ENCODE measurements at places on chromosomes 3 and 15.

- DNase-seq = no peak
These were observed 136.5 kb downstream of the ZNF609 start for GRCh38 chr15:64596701-64597476.

GRCh38 chr3:87006844-87007439 lies 16.0 kb upstream of the VGLL3 start:
- no peak for DNase-seq

- peak; percentile 56 for DNase-seq
These were observed 74.5 kb downstream of the TLE3 start for GRCh38 chr15:70023064-70023768.

DNA sequence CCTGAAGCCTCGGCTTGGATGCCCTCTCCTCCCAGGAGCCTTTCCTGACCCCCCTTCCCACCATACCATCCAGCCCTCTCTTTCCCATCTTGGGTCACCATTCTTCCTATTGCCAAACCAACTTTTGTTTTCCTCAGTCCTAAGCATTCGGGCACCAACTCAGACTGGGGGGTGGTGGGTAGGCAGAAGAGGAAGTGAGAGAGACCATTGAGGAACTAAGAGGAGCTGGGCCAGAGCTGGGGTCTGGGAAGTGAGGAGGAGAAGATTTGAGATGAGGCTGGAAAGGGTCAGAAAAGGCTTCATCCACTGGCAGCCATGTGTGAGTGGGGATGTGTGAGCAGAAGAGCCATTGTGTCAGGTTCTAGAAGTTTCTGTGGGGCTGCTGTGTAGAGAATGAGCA lies 37.7 kb downstream of the TKT start:
- DNase-seq = no peak

DNA sequence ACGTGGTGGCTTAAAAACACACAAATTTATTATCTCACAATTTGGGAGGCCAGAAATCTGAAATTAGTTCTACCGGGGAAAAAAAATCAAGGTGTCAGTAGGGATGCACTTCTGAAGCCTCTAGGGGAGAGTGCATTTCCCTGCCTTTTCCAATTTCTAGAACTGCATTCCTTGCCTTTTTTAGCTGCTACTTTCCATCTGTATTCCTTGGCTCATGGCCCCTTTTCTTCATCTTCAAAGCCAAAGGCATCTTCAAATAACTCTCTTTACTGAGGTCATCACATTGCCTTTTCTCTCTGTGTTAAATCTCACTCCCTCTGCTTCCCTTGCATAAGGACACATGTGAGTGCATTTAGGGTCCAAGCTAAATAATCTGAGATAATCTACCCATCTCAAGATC lies 69.5 kb upstream of the NEO1 start:
- DNase-seq = no peak

GRCh38 chr15:71709808-71710418 lies 100.4 kb upstream of the NR2E3 start:
- DNase-seq = no peak

DNA sequence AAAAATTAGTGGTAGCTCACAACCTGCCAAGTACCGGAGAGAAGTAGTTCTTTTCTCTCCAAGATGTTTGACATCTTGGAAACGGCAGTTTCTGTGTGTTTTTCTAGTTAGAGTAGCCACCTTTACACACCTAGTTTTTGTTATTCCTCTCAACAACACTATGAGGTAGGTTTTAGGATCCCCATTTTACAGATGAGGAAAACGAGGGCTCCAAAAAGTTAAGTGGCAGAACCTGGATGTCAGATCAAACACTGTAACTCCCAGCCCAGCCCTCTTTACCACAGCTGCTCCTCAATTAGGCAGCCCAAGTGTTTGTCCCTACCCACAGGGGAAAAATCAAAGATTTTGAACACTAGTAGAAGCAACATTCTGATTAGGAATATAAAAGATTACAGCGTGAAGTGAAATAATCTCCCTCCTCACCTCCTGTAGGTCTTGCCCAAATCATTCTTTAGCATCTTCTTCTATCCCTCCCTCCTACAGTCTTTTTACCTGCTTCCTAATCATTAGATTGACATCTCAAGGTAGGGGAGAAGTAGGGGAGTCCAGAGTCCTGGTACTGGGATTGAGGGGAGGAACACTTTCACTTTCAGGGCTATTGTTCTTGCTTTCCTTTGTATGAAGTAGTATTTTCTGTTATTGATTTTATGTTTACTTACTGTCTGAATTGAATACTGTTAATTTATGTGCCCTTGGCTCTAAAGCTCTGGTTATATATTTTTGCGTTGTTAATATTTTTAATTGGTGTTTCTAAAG lies 142.6 kb downstream of the CMSS1 start:
- no peak for DNase-seq

- DNase-seq = no peak
These were observed 93.9 kb downstream of the OPA1 start for GRCh38 chr3:193686665-193687483.

- no peak for DNase-seq
These were observed 140.9 kb upstream of the TP63 start for GRCh38 chr3:189490337-189490736.

GRCh38 chr3:67290438-67290837 lies 292.3 kb downstream of the KBTBD8 start:
- no peak for DNase-seq

DNA sequence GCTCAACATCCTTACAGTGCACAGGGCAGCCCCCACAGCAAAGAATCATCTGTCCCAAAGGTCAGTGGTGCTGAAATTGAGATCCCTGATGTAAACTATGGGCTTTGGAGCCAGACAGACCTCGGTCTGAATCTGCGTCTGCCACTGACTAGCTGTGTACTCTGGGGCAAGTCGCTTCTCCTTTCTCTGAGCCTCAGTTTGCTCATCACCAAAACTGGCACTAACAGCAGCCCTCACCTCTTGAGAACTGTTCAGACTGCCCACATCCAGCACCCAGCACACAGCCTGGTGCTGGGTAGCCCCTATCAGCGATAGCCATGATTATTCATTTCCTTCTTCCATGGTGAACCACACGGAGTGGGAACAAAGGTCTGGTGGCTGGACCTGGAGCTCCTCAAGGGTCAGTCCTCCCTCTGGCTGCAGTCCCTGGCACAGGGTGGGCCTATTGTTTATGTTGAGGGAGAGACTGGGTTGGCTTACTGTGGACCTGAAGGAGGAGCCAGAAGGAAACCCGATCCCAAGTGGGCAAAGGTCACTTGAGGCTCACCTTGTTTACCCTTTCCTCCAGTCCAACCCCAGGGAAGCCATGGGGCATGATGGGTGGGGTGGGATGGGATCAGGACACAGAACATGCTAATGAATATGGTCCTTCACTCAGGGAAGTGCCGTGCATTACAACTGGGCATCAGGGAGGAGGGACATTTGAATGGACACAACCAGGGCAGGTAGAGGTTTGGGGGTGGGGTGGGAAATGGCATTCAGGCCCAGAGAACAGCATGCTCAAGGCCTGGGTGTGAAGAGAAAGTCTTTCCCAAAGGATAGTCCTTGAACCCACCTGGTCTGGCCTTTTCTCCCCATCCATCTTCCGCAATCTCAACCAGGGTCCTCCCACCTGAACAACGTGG lies 1.6 kb upstream of the PRKCD start:
- no peak for DNase-seq

GRCh38 chr3:157662171-157662570 lies 159.0 kb upstream of the VEPH1 start:
- DNase-seq = no peak

DNA sequence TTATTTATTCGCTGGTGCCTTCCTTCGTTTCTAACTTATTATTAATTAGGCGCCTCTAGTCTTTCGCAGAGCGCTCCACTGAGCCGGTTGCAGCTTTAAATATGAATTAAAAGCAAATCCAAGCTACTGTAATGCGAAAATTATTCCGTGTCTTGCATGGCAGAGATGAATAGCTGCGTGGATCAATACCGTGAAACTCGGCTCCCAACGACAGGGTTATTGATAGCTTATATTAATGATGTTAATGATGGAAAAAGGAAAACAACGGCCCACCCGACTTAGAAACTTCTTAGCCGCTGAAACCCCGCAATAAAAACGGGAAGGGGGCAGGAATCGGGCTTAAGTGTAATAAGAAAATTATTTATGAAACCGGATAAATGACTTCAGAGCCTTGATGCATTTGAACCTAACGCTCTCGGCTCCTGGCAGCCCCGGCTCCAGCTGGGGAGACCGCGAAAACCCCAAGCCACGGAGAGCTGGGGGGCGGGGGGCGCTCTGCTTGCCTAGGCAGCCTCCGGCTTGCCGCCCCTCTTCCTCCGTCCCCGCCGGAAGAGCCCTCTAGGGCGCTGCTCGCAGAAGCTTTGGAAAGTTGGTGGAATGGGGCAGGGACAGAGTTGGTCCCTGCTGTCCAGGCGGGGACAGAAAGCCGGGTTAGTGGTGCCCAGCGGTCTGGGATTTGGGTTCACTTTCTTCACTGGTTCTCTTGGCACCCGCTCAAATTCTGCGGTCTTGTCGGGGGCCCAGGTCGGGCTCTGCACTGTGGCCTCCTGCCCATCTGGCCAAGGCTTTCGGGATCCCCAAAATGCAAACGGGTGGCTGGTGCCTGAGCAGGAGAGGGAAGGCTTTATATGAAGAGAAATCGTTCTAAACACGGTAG lies 7.7 kb upstream of the ONECUT1 start:
- DNase-seq = no peak

DNA sequence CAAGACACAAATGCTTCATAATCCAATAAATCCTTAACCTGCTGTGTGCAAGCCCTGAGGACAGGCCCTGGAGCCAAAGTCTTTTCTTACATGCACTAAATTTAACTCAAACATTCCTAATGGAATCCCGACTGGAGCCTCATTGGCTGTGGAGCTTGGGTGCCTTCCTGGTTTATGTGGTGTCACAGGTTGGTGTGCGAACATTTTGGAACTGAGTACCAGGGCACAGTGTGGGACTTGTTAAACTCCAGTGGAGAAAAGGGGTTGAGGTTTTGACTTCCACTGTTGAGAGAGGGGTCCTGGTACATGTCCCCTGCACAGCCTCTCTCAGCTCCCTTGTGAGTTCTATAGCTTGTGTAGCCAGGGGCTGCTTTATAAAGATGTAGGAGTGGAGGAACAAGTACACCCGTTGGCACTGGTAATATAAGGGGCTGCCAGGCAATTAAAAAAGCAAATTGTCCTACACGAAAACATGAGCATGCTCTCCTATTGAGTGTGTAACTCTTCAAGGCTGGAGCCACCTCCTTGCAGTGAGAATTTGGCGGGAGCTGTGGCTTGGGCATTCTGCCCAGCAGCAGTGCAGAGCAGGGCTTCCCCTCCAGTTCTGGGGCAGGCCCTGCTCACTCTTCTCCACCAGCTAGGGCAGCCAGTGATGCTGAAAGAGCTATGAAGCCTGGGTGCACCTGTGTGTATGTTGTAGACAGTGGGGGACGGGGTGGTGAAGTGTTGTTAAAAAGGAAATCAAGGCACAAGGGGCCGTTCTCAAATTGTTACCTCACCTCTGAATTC lies 218.1 kb downstream of the CLSTN2 start:
- DNase-seq = no peak

DNA sequence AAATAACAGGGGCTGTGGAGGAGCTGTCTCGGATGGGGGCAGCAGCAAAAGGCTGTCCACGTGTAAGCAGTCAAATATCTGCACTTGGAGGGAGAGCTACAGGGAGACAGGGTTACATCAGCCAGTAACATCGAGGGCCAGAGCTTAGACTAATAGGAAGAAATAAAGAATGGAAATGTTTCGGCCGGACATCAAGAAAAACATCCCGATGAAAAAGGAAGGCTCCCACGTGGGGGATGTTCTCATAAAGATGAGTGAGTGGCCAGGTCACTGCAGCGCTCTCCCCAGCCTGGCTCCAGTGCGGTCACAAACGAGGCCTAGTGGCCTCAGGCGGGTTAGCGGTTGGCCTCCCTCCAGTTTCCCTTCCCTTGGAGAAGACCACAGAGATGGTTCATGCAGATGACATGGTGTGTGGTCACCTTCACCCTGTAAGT lies 56.1 kb upstream of the WNT5A start:
- no peak for DNase-seq

DNA sequence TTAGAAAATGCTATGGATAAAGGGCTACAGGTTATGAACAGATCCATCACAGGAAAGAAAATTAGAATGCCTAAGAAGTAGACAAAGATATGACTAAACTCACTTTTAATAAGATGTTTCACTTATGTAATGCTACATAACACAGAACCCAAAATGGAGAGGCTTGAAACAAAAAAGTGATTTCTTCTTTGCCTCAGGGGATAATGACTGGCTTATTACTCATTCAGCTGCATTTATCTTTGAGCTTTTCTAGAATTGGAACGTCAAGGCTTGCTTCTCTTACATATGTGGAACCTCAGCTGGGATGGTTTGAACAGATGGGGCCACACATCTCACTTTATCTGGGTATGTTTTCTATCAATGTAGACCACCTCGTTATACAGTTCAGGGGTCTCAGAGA lies 120.6 kb upstream of the EPHA3 start:
- no peak for DNase-seq

GRCh38 chr3:36812240-36812639 lies 47.9 kb upstream of the DCLK3 start:
- DNase-seq = no peak

GRCh38 chr3:131807822-131808221 lies 227.0 kb downstream of the CPNE4 start:
- DNase-seq = no peak

- no peak for DNase-seq
These were observed 100.6 kb downstream of the TOP2B start for GRCh38 chr3:25564075-25564474.

GRCh38 chr3:50557915-50558314 lies 9.6 kb downstream of the C3orf18 start:
- no peak for DNase-seq

DNA sequence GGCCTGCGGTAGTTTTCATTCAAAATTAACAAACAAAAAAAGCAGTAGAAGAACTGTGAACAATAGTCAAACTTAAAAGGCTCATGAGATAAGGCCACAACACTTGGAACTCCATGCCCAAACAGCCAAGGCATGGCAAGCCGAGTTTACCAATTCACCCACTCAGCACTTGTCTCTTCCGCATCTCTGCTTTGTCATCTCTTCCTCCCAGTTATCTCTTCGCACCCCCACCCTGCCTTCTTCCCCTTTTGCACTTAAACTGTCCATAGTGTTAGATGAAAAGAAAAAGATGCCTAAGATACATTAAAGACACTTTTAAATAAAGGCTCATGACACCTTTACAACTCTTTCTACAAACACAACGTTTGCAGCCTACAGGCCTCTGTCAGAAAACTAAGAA lies 11.1 kb downstream of the TLE3 start:
- DNase-seq = no peak

DNA sequence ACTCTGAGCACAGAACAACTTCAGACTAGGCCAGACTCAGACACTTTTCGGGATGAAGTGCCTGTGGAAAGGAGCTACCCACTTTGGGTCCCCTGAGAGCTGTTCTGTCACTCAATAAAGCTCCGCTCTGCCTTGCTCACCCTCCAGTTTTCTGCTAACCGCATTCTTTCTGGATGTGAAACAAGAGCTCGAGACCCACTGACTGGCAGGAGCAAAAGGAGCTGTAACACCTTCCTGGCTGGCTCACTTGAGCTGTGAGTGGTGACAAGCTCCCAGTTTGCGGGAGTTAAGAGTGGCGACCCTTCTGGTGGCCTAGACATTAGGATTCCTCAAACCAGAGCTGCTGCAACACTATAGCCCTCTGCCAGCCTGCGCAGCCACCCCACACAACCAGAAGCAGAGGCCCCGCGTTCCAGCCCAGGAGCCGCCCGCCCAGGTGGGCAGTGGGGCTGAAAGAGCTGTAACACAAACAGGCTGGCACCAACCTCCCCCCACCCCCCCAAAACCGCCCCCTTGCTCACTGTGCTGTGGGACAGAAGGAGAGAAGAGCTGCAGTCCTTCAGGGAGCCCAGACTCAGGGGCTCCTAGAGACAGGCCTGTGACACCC lies 1178.1 kb upstream of the GBE1 start:
- no peak for DNase-seq
